T47D (cell line): ENCODE measurements at places on chromosomes 6 and 20.

DNA sequence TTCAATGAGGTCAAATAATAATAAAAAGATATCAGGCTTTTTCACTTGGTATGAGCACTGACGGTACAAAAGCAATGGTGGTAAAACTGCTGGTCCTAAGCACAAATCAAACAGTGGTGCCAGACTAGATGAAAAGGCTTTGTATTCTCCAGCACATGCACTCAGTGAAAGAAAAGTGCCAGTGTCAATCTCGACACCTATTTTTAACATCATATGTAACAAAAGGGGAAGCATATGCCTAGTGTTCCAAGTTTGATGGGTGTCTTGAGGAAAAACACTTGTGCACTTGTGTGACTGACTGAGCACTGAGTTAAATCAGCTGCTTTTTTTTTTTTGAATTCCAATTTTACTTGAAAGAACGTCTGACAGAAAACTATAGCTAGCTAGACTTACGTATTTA, 27.3 kb downstream of the MED23 start:
- DNase-seq = no peak

- DNase-seq = no peak
Observed at GRCh38 chr20:18323705-18324104, 35.4 kb downstream of the ZNF133 start.

DNA sequence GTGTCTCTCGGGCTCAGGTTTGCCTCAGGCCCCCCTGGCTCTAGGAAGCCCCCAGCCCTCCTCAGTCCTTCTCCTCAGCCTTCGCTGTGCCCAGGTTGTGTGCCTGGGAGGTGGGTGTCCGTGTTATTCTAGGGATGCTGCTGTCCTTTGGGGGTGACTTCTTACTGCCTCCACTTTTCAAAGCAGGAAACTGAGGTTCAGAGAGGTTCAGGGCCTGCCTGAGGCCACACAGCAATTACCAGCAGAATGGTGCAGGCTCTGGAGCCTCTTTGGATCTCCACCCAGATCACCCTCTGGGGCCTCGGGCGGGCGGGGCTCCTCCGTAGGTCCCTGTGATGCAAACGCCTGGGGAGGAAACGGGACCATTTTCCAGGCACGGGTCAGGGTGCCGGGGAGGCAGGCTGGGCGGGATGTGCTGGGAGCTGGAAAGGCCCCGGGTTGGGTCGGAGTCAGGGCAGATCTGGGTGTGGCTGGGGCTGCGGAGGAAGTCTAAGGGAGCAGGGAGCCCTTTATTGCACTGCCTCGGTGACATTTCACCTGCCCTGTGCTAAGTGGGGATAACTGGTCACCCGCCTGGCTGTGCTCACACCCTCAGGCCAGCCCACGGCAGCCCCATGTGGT, 23.2 kb downstream of the GATA5 start:
- DNase-seq = no peak

DNA sequence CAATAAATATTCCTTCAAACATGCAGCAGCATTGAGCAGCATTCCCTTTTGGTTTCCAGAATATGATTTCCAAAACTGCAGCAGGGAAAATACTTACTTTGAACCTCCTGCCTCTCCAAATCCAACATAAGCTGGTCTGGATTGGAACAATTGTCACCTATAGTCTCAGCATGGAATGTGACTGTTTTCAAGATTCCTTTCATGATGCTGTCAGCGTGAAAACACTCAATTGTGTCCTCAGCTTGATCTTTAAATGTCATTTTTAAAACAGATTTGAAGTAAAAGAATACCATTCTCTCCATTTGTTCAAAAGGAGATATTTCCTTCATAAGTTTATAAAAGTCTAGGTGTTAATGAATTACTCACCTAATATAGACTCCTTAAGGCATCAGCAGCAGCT, 993.9 kb downstream of the EYS start:
- DNase-seq = no peak

DNA sequence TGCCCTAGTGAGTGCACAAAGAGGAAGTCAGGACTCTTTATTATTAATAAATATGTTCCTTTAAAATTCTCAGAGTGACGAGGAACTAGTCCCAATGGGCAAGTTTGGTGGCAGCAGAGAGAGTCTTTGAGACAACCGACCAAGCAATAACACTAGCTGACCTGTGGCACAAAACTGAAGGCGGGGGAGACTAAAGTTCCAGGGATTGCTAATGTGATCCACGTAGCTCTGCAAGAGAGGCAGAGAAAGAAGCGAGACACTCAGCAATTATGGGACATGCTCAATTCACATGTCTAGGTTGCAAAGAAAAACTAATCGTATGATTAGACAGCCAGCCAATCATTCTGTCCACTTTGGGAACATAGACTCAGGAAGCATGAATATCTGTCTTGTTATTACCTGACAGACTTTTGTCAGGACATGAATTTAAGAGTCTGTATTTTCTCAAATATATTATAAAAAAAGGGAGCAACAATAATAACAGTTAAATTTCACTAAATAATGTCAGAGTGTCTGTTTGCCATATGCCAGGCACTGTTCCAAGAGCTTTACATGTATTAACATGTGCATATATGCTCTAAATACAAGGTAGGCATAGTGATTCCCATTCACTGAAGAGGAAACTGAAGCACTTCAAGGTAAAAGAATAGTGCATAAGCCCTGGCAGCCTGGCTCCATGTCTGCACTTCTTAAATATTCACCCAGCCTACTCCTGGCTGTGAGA, 81.0 kb downstream of the COL9A1 start:
- DNase-seq = no peak

GRCh38 chr6:112416866-112417265, 69.7 kb downstream of the RFPL4B start:
- DNase-seq = no peak

DNA sequence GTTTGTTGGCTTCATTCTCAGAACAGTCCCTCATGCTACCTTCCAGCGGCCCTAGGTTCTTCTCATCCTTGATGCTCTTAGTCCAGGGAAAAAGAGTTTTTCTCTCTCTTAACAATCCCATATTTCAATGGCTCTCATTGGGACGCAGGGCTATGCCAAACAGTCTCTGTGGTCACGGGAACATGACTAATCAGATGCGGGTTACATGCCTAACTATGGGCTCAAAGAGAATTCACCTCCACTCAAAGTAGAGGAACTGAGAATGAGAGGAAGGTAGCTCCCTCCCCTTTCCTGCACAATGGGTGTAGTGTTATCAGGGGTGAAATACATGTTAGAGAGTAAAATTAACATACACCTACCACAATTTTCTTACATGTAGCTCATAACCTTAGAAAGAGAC, 18.1 kb upstream of the ATRN start:
- DNase-seq = no peak

- DNase-seq = no peak
Observed at GRCh38 chr6:118249680-118250079, 298.4 kb upstream of the PLN start.

- no peak for DNase-seq
Observed at GRCh38 chr6:159565181-159565710, 127.8 kb downstream of the SOD2 start.

GRCh38 chr6:12767016-12767415, 50.4 kb downstream of the PHACTR1 start:
- DNase-seq = no peak

GRCh38 chr6:37056112-37056403, 50.6 kb downstream of the FGD2 start:
- DNase-seq = no peak

DNA sequence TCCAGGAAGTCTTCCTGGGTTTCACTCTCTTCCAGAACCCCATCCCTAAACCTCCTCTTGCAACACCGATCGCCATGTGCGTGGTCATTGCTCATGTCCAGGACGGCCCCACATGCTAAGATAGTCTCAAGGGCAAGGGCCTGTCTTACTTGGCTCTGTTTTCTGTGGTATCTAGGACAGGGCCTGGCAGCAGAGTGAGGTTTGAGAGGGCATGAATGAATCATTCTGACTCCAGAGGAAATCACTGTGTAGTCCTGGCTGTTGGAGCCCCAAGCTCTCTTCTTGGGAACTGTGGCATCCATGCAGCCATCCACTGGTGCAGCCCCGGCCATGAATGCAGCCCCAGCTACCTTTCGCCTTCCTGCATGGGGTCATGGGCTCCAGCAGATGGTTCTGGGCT, 12.4 kb downstream of the SIRPA start:
- no peak for DNase-seq
